ENCODE measurements at places on chromosomes 16 and 17.

GRCh38 chr16:29717113-29717512 lies 28.7 kb downstream of the C16orf54 start:
- DNase-seq: no peak

DNA sequence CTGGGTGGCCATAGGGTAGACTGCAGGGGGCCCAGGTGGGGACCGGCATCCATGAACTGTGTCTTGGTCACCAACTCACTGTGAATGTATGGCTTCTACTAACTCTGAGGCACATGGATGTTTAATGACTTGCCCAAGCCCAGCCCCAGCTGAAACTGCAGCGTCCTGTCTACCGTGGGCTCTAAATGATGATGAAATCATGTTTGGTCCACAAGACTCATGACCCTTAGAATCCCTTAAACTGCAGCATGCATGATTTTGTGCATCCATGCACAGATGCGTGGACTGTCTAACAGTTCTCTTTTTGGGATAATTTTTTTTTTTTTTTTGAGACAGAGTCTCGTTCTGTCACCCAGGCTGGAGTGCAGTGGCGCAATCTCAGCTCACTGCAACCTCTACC lies 32.4 kb upstream of the CREBBP start:
- no peak for DNase-seq

DNA sequence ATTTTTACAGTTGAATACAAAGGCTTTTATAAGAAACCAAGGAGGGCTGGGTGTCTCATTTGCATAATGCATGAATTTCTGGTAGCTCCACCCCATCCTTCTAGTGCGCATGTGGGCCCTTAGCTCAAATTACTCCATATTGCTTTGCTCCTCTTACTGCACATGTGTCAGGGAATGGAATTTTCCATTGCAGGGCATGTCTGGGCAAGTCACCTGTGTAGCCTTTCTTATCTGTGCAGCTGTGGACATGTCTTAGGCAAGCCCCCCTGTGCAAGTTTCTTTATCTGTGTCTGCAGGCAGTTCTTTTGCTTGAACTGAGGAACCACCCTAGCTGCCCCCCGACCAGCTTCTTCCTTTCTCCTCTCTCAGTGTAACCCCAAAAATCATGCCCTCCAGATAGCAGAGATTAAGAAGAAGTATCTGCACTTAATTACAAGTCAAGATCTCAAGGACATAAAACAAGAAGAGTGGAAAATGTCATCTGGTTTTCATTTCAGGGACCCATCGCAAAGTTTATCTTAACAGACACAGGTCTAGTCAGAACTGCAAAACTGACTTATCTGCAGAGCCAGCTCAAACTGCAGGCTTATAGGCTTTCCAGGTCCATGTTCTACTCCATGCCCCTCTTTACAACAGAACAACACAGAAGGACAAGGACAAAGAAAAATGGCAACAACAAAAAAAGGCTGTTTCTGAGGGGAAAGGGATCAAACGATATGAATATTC lies 137.9 kb upstream of the HS3ST4 start:
- DNase-seq: no peak

DNA sequence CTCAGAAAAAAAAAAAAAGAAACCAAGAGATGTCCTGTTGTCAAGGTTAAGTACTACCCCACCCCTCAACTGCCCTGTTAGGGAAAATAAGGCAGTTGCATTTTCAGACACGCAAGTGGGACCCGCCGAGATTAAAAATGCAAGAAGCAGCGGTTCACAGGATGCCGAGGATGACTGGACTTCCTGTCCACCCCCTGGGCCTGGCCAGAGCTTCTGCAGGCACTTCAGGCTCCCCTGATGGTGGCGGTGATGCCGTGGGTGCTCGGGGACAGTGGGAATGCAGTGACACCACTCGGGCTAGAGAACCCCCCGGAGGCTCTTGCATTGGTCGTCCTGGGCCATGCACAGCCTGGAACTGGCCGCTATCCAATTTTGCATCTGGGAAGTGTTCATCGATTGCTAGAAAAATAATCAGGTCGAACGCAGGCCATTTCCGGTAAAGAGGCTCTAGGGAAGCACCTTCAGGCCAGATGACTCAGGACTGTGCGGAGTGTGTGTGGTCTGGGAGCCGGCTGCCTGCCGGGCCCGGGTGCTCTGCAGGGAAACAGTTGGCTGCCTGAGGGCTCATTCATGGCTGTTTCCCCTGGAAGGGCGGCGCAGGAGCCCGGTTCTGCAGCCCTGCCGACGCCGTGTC lies 13.4 kb upstream of the CRISPLD2 start:
- peak; percentile 15 for DNase-seq

GRCh38 chr16:87824991-87825841 lies 44.1 kb downstream of the SLC7A5 start:
- DNase-seq: no peak

GRCh38 chr16:55326261-55327092 lies 2.5 kb downstream of the IRX6 start:
- no peak for DNase-seq

GRCh38 chr16:15775209-15775608 lies 81.6 kb downstream of the MYH11 start:
- DNase-seq: no peak

GRCh38 chr17:78240012-78240655 lies 8.7 kb downstream of the TMEM235 start:
- no peak for DNase-seq

DNA sequence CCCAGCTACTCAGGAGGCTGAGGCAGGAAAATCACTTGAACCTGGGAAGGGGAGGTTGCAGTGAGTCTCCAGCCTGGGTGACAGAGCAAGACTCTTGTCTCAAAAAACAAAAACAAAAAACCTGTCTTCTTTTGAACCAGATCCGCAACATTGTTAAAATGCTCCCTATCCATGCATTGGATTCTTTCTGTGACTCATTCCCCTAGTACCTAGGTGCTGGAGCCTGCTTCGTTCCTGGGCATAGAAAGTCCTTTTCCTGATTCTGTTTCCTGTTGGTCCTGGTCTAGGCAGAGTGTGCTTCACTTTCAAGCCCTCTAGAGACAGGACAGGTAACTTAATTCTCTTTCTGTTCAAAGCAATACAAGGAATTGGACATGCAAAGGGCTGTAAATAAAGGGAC lies 5.2 kb downstream of the EPN2 start:
- DNase-seq: no peak

- DNase-seq: no peak
These were observed 82.0 kb downstream of the FTO start for GRCh38 chr16:53785916-53786315.

DNA sequence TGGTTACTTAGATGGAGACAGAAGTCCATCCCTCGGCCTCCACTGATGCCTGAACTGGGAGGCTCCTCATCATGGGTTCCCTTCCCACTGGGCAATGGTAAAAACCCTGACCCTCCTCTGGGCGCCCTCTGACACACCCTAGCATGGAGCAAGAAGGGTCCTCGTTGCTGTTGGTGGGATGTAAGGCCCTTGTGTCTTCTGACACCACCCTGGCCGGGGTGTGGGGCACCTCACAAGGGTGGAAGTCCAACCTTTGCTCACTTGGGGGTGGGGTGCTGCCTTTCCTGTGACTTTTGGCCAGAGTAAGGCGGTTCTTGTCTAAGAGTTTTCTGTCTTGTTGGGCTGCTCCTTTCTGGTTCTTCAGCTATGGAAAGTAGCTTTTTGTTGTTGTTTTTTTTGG lies 28.7 kb downstream of the MPRIP start:
- DNase-seq: no peak

GRCh38 chr16:78918805-78919305 lies 681.7 kb downstream of the MAF start:
- no peak for DNase-seq

GRCh38 chr17:17765359-17766076 lies 71.3 kb downstream of the SREBF1 start:
- DNase-seq: no peak

GRCh38 chr16:68284847-68285246 lies 20.5 kb downstream of the SLC7A6 start:
- DNase-seq: no peak

DNA sequence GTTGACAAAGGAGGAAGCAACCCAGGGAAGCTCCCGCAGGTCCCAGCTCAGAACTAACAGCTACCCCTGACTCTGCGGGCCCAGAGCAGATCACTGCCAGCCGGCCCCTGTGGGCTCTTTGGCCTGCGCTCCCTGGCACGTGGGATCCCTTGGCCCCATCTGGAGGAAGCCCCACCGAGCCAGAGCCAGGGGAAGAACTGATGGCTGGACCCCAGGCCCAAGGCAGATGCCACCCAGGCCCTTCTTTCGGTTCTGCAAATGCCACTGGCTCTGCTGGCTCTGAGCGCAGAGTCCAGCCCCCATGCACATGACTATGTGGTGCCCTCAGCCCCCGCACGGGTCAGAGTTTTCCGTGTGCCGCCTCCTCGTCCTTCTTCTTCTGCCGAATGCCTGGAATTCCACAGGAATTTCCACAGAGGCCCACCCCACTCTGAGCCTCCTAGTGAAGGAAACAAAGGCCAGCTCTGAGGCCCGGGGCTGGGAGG lies 35.8 kb upstream of the SNN start:
- no peak for DNase-seq

DNA sequence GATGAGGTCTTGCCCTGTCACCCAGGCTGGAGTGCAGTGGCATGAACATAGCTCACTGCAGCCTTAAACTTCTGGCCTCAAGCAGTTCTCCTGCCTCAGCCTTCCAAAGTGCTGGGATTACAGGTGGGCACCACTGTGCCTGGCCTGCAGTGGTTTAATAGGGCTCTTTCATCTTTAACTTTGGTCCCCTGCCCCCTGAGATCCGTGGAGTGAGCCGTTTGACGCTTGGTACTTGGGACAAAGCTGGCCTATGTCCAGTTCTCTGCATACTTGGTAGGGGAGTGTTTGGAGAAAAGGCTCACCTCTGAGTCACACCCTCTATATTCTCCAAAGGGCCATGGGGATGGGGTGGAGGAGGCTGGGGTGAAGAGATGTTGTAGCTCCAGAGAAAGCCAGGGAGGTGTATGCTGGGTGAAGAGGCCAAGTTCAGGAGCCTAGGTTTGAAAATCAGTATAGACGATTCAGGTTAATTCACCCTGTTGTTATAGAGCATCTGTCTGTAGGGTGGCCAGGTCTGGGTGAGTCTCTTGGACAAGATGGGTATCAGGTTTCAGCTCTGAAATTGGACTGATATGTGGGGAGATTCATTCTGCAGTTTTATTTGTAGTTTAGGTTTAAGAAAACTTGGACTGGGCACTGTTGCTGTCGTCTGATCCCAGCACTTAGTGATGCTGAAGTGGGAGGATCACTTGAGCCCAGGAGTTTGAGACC lies 17.6 kb downstream of the ABCC1 start:
- no peak for DNase-seq

DNA sequence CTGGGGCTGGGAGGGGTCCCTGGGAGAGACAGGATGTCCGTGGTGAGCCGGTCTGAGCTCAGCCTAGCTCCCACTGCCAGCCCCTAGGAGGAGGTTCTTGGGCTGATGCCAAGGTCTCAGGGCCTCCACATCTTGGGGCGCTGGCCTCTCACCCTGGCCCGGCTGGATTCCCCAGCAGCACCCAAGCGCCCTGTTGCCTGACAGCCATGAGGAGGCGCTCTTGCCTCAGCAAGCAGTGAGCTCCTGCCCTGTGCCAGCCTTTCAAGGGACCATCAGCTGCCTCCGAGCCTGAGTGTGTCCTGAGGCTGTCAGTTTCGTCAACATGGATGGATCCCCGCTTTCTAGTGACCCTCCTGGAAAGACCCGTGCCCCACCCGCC lies 234.9 kb upstream of the CIBAR2 start:
- DNase-seq: no peak

- no peak for DNase-seq
These were observed 16.6 kb downstream of the GRIN2A start for GRCh38 chr16:10165643-10166042.

DNA sequence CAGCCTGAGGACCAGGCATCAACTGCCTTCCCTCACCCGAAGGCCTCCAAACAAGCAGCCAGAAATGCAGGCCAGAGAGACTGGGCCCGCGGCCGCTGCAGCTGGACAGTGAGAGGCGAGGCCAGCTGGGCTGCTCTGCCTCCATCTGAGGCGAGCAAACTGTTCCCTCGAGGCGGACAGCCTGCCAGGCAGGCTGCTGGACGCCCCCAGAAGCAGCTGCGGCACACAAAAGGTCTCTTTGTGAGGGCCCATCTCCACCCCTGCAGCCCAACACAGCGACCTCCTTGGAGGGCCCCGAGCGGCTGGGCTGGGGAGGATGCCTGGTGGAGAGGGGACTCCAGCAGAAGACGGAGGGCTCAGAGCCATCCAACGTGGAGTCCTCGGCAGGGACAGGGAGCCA lies 4.7 kb downstream of the CORO7 start:
- DNase-seq: no peak

- no peak for DNase-seq
These were observed 9.1 kb downstream of the ZNF668 start for GRCh38 chr16:31064882-31065461.

GRCh38 chr16:89009343-89010209 lies 32.6 kb upstream of the CBFA2T3 start:
- no peak for DNase-seq

DNA sequence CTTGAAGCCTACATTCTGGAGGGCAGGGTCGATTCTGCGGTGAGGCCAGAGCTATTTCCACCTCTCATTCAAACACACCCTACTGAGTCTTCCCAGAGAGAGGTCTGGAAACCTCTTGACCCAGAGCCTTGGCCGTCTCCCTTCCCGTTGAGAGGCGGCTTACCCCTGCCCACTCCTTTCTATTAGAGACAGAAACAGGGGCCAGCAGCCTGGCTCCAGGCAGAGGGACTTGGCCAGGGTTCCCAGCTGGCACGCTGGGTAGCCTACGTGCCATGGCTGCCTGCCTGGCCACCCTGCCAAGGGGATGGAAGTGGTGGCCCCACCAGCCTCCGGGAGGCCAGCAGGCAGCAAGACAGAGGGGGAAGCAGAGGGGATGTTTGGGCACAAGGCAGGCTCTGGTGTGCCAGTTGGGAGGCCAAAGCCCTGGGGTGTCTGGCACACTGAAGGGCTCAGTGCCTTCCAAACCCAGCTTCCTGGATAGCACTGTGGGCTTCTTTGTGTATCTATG lies 6.0 kb downstream of the STAC2 start:
- no peak for DNase-seq

- DNase-seq: no peak
These were observed 34.1 kb downstream of the NQO1 start for GRCh38 chr16:69691980-69692911.

- no peak for DNase-seq
These were observed 7.5 kb upstream of the ALKBH5 start for GRCh38 chr17:18176176-18176575.

DNA sequence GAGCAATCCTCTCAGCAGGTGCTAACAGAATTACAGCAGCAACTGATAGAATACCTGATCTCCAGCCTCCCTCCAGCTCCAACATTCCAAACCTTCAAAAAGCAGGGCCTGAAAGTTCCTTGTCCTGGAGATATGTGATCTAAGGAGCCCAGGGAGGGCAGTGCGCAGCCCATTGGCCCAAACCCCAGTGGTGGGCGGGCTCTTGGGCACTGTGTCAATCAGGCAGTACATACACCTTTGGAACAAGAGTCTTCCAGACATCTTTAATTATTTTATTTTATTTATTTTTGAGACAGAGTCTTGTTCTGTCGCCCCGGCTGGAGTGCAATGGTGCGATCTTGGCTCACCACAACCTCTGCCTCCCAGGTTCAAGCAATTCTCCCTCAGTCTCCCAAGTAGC lies 24.2 kb downstream of the SLC12A3 start:
- DNase-seq: no peak

GRCh38 chr16:82716361-82716855 lies 89.6 kb downstream of the CDH13 start:
- DNase-seq: no peak

- DNase-seq: no peak
These were observed 1.3 kb downstream of the RBBP6 start for GRCh38 chr16:24540602-24541210.

- peak; percentile 12 for DNase-seq
These were observed 482 bp upstream of the SLC16A3 start for GRCh38 chr17:82228278-82228841.

GRCh38 chr16:26561303-26561702 lies 505.4 kb upstream of the C16orf82 start:
- DNase-seq: no peak

Measured in DMS153 (cell line).